Umbilical cord (tissue), 2 donors: ENCODE measurements at places on chromosomes 6 and 20. TPM values are rescaled to one million over a fixed set of nuclear protein-coding genes. Genes with fewer than 3 reads are reported as not detected.

LY6G5C gene
- 0.48 TPM for total RNA-seq

ATF6B gene
- total RNA-seq: 14.4 TPM

CFB gene
- total RNA-seq: 34.7 TPM

PRDM13 gene
- total RNA-seq: 1.2 TPM

GZF1 gene
- 18.1 TPM for total RNA-seq

OPN5 gene
- 2.9 TPM for total RNA-seq
